Suppressor macrophage (primary cell): ENCODE measurements at places on chromosomes 16 and 17.

DNA sequence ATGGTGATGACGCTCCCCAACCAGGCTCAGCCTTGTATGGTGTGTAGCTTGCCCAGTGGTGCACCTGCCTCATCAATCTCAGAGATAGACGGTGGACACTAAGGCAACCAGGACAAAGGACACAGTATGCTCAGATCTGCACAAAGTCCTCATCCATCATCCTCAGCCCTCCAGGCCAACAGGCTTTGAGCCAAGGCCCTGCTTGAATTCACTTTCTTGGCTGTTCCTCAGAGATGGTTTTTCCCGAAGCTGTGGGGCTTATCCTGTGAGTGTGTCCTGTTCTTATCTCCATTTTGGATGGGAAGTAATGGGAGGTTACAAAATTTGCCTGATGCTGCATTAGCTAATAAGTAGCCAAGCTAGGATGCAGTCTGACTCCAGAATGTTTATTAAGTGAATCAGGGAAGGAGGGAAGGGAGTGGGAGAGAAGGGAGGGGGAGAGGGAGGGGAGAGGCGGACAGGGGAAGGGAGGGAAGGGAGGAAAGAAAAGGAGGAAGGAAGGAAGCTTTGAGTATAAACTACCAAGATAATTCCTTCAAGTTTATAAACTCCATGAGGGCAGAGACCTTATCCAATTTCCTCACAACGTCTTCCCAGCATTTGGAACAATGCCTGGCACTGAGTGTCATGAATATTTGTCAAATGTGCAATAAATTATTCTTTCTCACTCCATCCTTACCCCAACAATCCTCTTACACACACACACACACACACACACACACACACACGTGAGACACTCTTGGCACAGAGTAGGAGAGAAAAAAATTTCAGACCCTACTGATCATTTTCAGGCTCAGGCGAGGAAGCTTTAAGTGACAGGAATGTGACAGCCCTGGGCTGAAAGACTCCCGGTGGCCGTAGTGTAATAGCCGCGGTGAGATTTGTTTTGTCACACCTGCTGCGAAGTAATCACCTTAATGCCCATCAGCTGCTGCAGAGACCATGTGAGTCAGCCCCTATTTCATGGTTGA lies 84.3 kb downstream of the BMERB1 start:
- no peak for DNase-seq

DNA sequence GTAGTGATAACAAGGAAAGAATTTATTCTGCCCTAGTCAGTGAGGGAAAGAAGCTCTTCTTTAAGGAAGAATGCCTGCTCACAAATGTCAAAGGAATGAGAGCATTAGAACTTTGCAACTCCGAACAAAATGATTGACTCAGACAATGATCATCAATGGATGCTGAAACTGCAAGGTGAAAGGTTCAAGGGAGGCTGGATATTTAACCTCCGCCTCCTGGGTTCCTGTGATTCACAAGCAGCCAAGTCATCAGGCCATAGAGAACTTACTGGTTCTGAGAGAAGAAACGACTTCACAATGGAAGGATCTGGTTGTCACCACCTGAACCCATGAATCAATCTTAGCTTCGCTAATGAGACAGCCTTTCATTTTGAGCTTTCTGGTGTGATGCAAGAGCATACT lies 16.0 kb upstream of the SCNN1B start:
- no peak for DNase-seq

DNA sequence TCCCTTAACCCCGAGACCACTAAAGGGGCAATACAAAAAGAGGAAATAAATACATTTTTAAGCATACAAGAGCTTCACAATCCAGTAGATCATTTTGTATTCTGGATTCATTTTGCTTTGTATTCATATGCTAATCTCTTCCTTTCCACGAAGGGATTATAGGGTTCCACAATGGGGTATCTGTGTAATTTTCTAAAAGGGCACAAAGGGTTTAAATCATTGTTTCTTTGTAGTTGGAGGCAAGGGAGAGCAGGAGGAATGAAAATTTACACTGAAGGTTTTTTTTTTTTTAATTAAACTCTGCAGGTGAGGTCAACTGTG lies 592 bp upstream of the NUFIP2 start:
- DNase-seq = no peak

GRCh38 chr16:89864527-89864820 lies 8.9 kb upstream of the TCF25 start:
- DNase-seq = no peak

- no peak for DNase-seq
Observed at GRCh38 chr17:2672026-2672425, 39.5 kb downstream of the CLUH start.

DNA sequence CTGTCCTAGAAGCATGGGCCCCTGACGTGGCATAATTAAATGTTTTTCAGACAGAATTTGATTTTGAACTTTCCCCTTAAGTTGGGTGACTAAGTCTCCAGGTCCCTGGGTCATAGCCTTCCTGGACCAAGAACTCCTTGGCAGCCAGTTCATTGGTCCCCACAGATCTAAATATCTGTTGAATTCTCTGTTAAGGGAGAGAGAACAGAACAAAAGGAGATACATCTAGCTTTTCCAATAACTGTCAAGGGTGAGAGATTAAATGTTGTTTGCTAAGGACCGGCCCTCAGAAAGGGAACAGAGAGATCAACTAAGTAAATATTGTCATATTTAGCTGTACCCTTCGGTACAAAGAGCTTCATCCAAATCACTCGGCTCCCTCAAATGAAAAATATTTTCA lies 78.2 kb upstream of the NOL11 start:
- no peak for DNase-seq

GRCh38 chr16:7624871-7625766 lies 292.5 kb downstream of the RBFOX1 start:
- DNase-seq = no peak

DNA sequence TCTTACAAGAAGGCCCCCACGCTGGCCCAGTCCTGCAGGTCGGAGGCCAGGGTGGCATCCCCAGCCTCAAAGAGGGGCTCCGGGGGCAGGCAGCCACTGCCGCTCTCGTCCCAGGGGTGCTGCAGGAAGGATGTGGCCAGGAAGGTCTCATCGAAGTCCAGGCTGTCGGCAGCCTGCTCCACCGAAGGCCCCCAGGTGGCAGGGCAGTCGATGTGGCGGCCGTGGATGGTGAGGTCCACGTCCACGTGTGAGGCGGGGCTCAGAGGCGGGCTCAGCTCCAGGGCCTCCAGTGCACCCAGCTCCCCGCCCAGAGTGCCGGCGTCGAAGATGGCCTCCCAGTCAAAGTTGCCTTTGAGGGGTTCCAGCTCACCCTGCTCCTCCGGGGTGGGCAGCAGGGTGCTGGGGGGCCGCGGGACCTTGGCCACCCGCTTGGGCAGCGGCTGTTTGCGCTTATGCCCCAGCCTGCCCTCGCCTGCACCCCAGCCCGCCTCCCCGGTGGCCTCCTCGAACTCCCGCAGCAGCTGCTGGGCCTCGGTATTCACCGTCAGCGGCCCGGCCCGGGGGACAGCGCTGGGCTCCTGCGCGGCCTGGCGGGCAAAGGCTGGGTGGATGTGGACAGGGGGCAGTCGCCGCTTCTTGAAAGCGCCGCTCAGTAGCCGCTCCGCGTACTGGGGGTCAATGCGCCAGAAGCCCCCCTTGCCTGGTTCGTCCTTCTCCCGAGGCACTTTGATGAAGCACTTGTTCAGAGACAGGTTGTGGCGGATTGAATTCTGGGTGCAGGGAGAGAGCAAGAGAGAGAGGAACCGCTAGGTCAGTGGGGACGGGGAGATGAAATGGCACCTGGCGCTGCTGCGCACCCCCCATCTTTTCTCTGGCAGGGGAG lies 3.5 kb downstream of the FOXJ1 start:
- DNase-seq = no peak

DNA sequence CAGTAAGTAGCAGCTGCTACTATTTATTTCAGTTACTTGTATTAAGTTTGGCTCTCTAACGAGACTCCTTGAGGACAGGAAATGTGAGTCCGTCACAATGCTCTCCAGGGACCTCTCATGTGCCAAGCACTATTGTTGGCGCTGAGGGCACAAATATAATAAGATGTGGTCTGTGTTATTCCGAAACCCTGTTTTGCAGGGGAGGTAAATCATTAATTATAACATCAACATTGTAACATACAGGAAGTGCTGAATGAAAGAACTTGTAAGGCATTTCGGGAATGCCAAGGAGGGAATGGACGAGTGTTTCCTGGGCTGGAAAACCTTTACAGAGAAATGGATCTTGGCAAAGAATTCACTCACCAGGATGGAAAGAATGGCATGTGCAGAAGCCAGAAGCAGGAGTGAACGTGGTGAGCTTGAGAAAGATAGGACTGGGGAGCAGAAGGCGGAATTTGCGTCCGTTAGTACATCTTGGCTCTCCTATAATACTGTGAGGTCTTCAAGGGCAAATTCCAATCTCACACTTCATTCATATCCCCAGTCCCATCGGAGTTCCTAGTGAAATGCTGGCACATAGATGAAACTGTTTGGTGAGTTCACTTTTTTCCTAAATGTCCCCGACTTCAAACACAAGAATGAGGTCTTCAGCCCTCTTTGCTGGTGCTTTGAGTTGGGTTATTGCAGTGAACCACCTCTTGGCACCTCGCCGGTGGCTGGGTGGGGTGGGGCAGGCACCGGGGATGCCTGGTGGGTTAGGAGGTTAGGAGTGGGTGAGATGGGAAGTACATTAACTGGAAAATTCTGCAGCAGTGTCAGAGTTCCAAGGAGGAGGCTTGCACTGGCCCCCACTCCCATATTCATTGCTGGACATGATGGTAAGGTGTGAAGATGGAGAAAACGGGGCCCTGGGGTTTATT lies 11.5 kb downstream of the TAC4 start:
- DNase-seq = no peak

DNA sequence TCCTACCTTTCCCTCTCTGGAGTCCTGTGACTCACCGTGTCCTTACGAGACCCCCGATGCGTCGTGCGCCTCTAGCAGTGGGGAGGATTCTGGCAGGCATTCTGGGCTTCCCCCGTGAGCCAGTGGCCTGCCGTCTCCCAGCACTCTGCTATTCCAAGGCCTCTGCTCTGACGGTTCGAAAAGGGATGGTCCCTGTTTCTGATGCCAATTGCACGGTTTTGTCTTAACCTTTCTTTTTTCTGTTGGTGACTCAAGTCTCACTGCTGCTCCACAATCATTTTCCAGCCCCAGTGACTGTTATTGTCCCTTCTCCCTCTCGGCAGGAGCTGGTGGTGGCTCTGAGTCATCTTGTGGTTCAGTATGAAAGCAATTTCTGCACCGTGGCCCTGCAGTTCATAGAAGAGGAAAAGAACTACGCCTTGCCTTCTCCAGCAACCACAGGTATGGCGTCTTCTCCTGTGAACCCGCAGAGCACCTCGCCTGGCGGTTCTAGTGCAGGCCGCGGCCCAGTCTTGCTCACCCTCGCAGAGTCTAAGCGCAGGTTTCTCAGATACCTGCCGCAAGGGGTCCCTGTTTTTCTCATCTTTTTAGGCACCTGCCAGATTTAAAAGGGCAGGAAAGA lies 100.1 kb upstream of the CHMP6 start:
- peak; percentile 87 for DNase-seq

DNA sequence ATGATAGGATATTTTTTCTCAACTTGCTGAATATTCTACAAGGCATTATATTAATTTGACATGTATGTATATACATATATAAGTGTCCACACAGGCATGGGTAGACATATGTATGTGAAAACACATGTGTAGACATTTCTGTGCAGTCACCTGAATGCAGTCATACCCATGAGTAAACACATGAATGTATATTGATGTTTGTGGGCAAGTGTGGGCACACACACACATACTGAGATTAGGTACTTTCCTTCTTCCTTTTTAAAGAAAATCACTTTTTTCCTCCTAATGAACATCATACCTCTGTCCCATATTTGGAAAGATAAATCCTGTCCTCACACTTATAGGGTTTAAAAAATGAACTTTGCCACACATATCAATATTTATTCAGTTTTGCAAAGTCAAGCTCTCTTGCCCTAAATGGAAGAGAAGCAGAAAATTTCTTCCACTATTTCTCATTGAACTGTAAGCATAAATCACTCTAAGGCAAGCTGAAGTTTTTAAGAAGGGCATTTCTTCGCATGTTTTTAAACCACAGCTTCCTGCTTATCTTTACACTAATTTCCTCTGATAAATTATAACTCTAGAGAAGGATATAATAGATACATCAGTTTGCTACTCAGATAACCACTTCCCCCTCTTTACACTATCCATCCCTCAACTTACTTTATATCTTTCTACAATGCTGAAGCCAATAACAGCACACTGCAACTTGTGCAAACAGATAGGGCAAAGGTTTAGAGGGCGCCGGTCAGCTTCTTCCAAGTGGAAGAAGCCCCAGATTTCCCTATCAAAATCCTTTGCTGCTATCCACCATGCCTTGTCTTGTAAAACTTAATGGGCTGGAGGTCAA lies 49.6 kb upstream of the LRRC37A3 start:
- peak; percentile 45 for DNase-seq

DNA sequence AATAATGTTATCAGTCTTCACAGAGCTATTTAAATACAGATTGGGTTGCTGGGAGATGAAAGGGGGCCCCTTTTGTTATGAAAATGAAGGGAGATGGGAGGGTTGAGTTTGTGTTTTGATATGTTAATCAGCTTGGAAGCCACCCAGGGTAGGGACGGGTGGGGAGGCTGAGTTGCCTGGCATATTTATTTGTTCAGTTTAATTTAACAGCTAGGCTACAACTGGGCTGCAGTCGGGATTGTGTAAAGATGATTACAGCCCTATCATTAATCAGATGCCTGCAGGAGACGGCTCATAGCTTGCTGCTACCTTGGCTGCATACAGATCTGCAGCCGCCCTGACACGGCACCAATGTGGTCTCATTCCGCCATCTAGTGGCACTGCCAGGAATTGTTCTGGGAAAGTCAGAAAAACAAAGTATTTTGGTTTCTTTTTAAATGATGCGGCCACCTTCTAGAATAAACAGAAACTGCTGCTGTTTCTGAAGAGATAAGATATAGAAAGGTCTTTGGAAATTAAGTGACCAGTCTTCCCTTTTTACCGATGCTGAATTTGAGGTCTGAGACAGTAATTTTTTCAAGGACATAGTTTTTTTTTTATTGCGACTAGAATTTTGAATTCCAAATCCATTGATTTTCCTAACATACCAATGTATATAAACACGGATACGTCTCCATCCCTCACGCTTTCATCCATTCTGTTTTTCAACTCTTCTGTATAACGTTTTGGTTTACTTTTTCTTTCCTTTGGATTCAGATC lies 458.0 kb upstream of the ASIC2 start:
- DNase-seq = peak; percentile 72

- DNase-seq = no peak
Observed at GRCh38 chr17:73285603-73285908, 23.9 kb upstream of the CPSF4L start.

DNA sequence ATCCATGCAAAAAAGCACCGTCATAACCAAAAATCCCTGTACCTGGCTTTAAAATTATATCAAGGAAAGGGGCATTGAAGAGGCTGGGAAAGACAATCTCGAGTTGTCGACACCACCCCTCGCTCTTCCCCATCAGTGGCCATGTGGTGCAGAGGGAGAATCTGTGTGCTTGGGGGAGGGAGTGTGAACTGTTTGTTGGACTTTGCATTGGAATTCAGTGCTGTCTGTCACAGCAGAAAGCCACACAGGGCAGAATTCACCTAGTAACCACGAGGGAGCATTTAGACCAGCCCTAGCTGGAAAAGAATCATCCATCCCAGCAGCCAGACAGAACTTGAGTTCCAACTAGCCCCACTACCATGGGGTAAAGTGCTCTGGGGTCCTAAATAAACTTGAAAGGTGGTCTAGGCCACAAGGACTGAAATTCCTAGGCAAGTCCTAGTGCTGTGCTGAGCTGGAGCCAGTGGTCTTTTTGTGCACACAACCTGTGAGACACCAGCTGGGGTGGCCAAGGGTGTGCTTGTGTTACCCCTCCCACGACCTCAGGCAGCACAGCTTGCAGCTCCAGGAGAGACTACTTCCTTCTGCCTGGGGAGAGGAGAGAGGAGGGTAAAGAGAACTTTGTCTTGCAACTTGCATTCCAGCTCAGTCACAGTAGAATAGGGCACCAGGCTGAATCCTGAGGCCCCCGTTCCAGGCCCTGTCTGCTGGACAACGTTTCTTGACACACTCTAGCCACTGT lies 11.5 kb upstream of the CEP112 start:
- DNase-seq = no peak
